ENCODE measurements at places on chromosomes 13 and 19. TPM values are rescaled to one million over a fixed set of nuclear protein-coding genes. Genes with fewer than 3 reads are reported as not detected.

The LILRB5 gene
- 17.5 TPM for total RNA-seq

The KLF12 gene
- total RNA-seq = 14.0 TPM

DNA sequence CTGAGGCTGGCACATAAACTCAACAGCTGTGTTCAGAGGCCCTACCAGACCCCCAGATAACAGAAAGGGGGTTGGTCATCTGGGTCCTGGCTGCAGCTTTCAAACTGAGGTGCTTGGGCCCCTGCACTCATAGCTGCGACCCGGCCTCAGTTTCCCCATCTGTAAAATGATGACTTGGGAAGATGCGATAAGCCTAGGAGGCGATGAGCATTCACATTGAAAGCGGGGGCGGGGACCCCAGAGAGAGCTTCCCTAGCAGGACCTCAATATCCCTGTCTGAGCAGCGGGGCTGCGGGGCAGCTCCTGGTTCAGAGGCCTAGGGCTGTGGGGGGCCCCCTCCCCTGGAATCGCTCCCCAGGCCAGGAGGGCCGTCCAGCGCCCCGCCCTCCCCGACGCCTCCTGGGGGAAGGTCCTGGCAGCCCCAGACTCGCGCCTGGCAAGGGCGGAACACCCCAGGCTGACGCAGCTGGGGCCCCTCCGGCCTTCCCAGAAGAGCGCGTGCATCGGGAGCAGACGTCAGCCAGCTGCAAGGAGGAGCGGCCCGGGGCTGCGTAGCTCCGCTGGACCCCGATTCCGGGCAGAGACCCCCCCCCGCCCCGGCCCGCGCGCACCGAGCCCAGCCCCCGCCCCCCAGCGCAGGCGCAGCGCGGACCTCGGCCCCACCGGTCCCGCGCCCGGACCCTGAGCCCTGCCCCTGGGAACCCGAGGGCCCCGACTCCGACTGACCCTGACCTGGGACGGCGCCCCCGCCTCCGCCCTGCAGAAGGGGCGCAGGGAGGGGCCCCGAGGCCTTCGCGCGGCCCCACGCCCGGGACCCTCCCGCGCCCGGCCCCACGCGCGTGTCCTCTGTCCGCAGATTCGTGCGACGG lies 3.5 kb downstream of the FSTL3 start:
- peak; percentile 37 for ATAC-seq

The HRC gene
- total RNA-seq = 3.9 TPM

GRCh38 chr19:5313307-5313706 lies 27.3 kb downstream of the PTPRS start:
- ATAC-seq = no peak

The CYP4F12 gene
- 5.9 TPM for total RNA-seq

The EFNA2 gene
- total RNA-seq = not detected

GRCh38 chr13:98626298-98626935 lies 49.5 kb upstream of the STK24 start:
- ATAC-seq = no peak

- no peak for ATAC-seq
Measured at GRCh38 chr19:16148443-16149229, 5.2 kb downstream of the HSH2D start.

The KLC3 gene
- not detected for total RNA-seq

DNA sequence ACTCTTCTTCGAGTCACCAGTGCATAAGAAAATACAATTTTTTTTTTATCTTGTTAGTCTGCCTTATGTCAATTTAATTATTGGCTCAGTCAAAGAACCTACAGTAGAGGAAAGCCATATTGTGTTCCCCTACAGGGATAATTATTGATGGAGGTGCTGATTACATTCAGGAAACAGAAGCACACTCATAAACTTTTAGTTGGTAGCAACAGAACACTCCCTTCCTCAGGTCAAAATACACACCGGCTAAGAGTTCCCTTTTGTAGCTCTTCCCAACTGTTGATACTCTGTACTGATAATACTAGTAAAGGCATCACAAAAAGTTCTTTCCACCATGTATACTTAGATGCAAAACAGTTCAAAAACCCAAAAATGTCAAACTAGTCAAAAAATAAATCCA lies 18.4 kb downstream of the FOXO1 start:
- ATAC-seq = no peak

- peak; percentile 75 for ATAC-seq
Measured at GRCh38 chr19:44626048-44626624, 12.8 kb downstream of the IGSF23 start.

DNA sequence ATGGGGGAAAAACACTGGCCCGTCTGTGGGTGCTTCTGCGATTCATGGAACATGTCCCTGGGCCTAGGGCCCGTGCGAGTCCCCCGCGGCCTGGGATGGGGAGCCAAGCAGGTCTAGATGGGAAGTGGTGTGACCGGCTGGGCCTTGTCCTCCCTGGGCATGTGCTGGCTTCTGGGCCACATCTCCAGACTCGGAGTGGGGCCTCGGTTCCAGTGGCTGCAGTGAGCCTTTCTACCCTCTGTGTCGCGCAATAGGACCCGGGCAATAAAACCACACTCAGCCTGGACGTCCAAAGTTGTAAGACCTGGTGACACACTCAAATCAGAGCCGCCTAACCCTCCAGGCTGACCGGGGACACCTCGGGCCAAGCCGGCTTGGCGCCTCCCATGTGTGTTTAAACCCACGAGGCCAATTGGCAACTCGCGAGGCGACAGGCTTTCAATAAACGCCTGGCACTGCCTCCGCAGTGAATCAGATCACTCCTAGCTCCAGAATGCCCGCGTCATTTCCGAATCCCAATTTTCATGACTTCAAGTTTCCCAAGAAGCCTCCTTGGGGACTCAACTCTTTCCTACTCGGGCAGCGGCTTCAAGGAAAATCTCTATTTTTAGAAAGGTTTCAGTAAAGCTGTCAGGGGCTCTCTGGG lies 57.3 kb downstream of the KLF2 start:
- peak; percentile 87 for ATAC-seq

GRCh38 chr13:109401891-109402290 lies 384.5 kb downstream of the IRS2 start:
- ATAC-seq = no peak
